ENCODE measurements at places on chromosomes 12 and 14. TPM values are rescaled to one million over a fixed set of nuclear protein-coding genes. Genes with fewer than 3 reads are reported as not detected.
A peak's percentile ranks its signal among the peaks of the same experiment; 100 is the strongest.

- no peak for DNase-seq
- H3K4me3 ChIP-seq, result no peak overlapping the region
- no peak overlapping the region for H3K27ac ChIP-seq
- H3K4me1 ChIP-seq, result no peaks in the 10 kb centered on the region
- H3K27me3 ChIP-seq, result no peaks in the 10 kb centered on the region
These were observed 123.1 kb upstream of the KRR1 start for GRCh38 chr12:75634244-75635222.

DNA sequence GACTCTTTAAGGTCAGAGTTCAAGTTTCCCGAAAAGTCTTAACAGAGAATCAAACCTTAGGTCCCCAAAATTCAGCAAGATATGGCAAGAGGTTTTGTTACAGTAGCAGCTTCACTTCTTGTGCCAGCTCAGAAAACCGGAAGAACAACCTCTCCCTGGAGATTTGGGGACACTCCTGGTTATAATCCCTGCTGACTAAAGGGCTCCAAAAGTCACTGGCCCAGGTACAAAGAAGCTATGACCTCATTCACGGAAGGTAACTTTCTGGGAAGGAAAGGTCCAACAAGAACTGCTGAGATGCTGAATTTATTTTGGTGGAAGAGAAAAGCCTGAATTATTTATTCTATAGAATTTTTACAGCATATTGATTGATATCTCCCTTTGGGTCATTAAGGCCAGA is 55.6 kb upstream of the DIO2 start:
- H3K27ac ChIP-seq, result no peak overlapping the region
- H3K36me3 ChIP-seq, result no peaks in the 10 kb centered on the region
- no peak for DNase-seq
- H3K27me3 ChIP-seq, result no peaks in the 10 kb centered on the region
- no peaks in the 10 kb centered on the region for H3K4me1 ChIP-seq
- no peak overlapping the region for H3K4me3 ChIP-seq

DNA sequence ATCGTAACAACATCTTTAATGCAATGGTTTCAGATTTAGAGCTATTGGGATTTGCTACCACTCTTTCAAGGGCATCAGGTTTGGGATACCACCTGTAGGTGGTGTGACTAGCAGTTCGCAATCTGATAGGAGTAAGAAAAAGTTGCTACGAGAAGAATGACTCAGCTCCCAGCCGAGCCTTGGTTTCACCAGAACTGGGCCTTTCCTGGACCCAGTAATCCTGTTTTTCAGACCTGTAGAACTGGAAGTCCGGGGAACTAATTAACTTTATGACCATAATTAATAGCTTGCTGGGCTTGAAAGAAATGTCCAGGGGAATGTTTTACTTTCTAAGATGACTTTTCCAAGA is 770 bp downstream of the ABHD4 start:
- no peak overlapping the region for H3K4me3 ChIP-seq
- no peaks in the 10 kb centered on the region for H3K27me3 ChIP-seq
- DNase-seq, result peak; percentile 73
- H3K36me3 ChIP-seq, result peaks cover 8% of the 10 kb centered on the region

DNA sequence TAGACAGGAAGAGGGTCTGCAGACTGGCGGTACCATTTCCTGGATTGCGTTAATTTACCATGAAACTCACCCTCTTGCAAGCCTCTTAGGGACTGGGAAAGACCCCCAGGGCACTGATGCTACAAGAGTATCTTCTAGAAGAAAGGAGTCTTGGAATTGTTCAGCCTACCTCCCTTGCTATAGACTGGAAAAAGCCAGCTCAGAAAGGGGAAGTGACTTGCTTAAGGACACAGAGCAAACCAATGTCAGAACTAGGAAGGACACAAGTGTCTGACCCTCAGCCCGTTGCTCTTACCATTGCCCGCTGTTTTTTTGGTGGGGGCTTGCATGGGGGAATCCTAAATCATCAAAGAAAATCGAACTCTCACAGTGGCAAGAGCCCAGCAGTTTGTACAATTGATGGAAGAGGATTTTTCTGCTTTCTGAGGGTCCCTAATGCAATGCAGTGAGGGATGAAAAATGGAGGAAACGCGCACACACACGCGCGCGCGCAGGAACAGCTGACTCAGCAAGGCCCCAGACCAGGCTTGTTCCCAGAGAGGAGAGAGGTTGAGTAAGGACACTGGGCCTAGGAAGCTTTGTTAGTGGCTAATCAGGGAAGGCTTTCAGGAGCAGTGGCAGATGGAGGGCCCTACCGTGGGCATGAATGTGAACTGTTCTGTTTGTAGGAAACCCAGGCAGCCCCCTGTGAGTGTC is 50.9 kb downstream of the RIN3 start:
- DNase-seq, result no peak
- H3K27me3 ChIP-seq, result no peaks in the 10 kb centered on the region

- no peaks in the 10 kb centered on the region for H3K4me1 ChIP-seq
- no peak overlapping the region for H3K27ac ChIP-seq
- peak; percentile 43 for DNase-seq
- H3K36me3 ChIP-seq, result no peaks in the 10 kb centered on the region
These were observed 86.8 kb upstream of the PARP11 start for GRCh38 chr12:3959799-3960560.

Gene OR6C2
- not detected for polyA plus RNA-seq
